ENCODE measurements at places on chromosomes 1 and 21.

- no peak for DNase-seq
These were observed 47.0 kb downstream of the CD46 start for GRCh38 chr1:207798847-207799246.

- no peak for DNase-seq
These were observed 35.5 kb downstream of the PLA2G4A start for GRCh38 chr1:186864296-186864695.

DNA sequence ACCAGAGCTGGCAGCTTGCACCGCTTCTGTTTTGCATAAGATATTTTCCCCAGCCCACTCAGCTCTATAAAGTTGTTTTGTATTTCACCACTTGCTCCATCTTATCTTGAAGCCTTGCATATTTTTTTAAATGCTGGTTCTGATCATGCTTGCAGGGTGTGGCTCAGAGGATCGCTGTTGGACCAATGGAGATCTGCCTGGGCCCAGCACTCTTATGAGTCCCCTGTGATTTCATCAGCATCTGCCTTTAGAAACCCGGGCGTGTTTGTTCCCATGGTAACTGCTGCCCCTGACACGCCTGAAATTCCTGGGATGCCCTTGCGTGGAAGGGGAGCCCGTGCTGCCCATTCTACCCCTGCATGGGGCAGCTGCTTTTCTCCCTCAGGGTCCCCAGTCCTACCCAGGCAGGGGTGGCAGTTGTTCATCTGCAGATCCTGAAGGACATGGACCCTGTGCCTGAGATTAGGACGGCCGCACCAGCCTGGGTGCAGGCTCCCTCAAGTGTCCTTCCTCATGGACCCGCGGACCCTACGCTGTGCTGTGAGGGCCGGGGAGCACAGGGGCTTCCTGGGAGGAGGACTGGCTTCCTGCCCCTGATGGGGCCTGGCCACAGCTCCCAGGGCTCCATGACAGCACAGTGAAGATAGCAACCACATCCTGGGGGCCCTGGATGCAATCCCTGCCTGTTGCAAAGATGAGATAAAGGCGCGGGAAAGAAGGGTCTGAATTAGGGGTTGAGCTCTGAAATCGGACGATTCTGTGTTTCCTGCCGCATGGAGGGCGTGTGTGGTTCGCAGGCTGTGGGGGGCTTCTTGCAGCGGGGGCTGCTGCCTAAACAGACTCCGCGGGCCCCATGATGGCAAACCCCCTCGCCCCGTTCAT, 226.5 kb downstream of the SDCCAG8 start:
- no peak for DNase-seq

DNA sequence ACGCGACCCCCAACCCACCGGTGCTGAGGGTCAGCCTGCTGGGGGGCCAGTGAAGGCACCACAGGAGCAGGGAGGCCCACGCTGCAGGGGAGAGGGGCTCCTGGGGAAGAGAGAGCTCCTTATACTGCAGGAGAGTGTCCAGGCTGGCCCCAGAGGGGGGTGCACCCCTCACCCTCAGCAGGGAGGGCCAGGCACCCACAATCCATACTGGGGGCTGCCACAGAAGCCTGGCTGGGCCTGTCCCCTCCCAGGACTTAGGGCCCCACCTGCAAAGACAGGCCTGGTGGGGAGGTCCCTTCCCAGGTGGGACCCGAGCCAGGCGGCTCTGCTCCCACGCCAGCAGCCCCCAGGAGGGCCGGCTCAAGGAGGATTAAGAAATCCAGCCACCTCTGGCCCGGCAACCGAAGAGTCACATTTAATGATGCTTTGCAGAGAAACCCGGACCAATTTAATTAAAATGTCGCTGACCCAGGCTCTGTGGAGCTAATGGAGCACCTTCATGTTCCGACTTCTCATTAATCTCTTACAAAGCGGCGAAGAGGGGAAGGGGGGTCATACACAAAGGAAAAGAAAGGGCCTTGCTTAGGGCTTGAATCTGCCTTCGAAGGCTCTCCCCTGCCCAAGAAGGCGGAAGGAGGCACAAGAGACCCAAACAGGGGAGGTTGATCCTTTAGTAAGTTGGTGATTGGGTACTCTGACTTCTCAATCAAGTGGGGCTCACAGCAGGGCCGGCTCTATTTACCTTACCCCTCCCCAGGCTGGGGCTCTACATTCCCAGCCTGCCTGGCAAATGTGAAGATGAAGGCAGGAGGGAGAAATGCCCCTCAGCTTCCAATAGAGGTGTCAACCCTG, 25.0 kb downstream of the WNT9A start:
- DNase-seq: no peak

GRCh38 chr1:94614996-94615395, 73.4 kb upstream of the F3 start:
- DNase-seq: no peak

DNA sequence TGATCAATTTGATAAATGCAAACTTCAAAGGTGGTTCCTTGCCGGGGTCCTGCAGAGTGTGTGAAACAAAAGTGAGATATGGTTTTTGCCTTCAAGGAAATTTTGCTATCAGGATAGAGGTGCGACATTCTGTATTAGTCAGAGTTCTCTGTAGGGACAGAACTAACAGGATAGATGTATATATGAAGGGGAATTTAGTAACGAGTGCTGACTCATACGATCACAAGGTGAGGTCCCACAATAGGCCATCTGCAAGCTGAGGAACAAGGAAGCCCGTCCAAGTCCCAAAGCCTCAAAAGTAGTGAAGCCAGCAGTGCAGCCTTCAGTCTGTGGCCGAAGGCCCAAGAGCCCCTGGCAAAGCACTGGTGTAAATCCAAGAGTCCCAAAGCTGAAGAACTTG, 157.0 kb downstream of the RYR2 start:
- DNase-seq: no peak

DNA sequence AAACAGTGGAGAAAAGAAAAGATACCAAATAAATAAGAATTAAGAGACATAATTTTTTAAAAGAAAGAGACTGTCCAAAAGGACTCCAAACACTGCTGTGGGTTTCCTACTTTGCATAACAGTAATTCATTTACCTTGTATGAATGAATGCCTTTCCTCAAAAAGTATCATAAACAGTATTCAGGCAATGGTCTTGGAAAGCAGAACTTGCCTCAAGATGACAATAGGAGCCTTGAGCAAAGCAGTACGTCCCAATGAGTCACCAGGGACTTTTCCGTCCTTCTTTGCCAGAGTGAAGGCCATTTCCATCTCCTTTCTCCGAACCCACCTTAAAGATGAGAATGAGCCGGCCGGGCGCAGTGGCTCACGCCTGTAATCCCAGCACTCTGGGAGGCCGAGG, 186.4 kb downstream of the ZBTB18 start:
- DNase-seq: no peak

All from stimulated activated CD4-positive, alpha-beta T cell treated with anti-CD3 and anti-CD28 coated beads, Interleukin-12 subunit alpha, Interleukin-12 subunit beta, amount 100 ng/mL, for 48 hours (primary cell).